ENCODE measurements at places on chromosomes 3 and 15. TPM values are rescaled to one million over a fixed set of nuclear protein-coding genes. Genes with fewer than 3 reads are reported as not detected.

Gene RBP2
- not detected for total RNA-seq

GRCh38 chr3:16463119-16463518 is 50.4 kb downstream of the RFTN1 start:
- DNase-seq, result no peak

Gene FOXL2NB
- not detected for total RNA-seq

DNA sequence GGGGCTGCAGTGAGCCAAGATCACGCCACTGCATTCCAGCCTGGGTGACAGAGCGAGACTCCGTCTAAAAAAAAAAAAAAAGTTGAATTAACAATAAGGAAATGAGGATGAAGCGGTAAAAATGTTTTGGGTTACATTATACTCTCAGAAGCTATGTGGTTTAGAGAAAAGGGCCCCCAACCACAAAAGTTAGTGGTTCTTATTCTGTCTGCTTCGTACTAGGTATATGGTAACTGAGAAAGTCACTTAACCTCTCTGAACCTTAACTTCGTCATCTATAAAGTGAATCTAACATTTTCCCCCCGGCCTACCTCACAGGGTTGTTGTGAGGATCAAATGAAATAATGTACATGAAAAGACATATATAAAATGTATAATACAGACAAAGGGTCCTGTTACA is 38.4 kb upstream of the EHHADH start:
- DNase-seq, result no peak

DNA sequence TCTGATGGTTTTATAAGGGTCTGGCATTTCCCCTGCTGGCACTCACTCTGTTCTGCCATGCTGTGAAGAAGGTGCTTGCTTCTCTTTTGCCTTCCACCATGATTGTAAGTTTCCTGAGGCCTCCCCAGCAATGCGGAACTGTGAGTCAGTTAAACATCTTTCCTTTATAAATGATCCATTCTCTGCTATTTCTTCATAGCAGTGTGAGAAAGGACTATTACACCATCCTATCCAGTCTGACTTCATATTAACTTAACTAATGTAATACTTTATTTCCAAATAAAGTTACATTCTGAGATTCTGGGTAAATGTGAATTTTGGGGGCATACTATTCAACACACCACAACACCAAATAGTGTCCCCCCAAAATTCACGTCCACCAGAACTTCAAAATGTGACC is 22.2 kb upstream of the MAP3K13 start:
- no peak for DNase-seq

Gene RASL12
- total RNA-seq, result not detected

- DNase-seq, result peak; percentile 64
Measured at GRCh38 chr3:4983739-4984510, 4.7 kb downstream of the BHLHE40 start.

DNA sequence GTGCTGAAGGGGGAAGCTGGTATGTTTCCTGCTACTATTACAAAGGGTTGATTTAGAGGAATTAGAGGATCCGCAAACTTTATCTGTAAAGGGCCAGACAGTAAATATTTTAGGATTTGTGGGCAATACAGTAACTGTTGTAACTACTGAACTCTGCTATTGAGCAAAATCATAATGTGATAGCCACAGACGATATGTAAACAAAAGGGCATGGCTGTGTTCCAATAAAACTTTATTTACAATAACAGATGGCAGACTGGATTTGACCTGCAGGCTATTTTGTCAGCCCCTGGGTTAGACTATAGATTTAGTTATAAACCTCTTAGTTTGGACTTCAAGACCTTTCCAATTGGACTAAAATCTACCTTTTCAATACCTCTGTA is 27.8 kb upstream of the KCNMB2 start:
- DNase-seq, result no peak

- DNase-seq, result no peak
Measured at GRCh38 chr3:141895731-141896130, 19.3 kb downstream of the ATP1B3 start.

GRCh38 chr3:192835818-192836815 is 81.5 kb downstream of the MB21D2 start:
- no peak for DNase-seq

- no peak for DNase-seq
Measured at GRCh38 chr3:16708285-16708684, 103.1 kb upstream of the DAZL start.

DNA sequence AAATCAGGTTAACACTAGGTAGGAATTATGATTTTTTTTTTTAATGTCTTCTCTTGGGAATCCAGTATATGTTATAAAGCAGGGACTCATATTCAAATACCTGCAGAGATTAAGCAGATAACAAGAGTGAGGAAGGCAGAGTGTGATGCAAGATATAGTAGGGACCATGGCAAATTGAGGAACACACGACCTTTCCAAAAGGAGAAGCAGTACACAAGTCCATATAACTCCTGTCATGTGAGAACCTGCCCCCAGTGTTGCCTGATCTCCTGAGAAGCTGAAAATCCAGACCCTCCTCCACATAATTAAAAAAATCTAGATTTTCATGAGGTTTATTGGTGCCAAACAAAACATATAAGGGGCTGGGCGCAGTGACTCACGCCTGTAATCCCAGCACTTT is 3.6 kb downstream of the RFC4 start:
- DNase-seq, result no peak

DNA sequence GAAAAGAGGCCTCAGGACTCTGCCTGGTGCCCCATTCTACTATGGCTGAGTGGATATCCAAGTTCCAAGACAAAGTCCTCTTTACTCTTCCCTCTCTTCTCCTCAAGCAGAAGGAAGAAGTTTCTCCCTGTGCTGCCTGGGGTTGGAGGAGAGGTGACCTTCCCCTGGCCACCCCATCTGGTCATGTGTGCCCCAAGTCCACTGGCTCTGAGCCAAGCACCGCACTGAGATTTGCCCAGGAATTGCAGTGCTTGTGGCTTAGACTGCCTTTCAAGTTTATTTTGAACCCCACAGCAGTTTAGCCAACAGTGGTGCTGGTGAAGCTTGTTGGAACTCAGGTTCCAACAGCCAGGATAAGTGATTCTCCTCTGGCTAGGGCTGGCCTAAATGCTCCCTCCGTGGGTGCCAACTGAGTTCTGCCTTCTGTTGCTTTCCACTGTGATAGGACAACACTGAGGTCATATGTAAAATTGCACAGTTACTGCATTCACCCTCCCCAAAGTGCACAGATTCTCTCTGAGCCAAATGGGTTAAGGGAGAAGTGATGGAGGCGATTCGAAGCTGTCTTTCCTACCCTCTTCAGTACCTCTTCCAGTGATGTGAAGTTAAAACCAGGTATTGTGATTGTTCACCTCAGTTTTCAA is 69.9 kb downstream of the TMCO5A start:
- no peak for DNase-seq

- no peak for DNase-seq
Measured at GRCh38 chr3:40104441-40104840, 205.1 kb upstream of the EIF1B start.

Gene ATP10A
- total RNA-seq, result not detected

Gene TNFAIP8L3
- total RNA-seq, result not detected

Gene SCN11A
- total RNA-seq, result 0.16 TPM

DNA sequence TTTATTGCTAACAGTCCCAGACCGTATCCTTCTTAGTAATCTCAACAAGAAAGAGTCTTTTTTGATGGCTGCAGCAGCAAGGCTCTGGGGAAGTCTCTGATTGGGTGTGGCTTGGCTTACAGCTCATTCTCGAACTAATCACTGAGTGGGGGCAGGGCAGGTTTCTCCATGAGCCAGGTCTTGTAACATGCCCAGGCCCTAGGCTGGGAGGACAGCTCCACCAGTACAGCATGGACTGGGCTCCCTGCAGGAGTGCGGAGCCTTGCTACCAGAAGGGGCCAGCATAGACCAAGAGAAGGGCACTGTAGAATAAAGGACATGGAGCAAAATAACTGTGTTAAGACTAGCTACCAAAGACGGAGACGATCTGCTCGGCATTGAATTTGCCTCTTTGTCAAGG is 7.2 kb downstream of the CD276 start:
- DNase-seq, result no peak

GRCh38 chr15:71304681-71305080 is 189.4 kb downstream of the THSD4 start:
- DNase-seq, result no peak

DNA sequence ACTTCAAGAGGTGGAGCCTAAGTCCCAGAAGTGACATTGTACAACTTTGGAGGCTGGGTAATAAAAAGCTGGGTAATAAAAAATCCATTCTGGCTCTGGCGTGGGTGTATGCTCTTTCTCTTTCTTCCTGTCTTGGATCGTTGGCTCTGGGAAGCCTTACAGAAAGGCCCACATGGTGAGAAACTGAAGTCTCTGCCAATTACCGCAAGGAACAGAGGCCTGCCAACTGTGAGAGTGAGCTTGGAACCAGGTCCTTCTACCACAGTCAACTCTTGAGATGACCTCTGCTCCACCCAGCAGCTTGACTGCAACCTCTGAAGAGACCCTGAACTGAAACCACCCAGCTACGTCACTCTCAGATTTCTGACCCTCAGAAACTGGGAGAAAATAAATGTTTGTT is 51.0 kb downstream of the NR2F2 start:
- no peak for DNase-seq

DNA sequence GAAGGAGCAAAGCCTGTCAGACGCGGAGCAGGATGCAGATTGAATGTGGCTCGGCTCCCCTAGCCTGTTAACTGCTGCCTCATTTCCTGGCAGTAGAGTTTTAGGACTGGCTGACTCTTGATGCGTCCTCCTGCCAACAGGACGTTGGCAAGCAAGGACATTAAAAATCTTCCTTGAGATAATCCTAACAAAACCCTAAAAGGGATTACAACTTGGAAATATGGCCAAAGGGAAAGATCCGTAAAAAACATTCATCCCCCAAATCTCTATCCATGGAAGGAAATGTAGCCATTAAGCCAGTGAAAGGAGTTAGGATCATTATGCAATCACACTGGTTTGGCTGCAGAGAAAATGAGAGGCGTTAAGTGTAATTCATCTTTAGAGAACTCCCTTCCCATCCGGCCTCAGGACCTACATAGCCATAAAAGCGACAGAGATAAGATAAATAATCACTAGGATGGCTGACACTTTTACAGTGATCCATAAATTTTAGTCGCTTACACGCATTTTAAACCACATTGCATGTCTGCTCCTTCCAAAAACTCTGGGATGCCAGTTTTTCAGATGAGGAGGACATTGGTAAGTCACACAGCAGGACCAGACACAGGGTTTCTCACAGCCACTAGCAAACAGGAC is 44.5 kb upstream of the C3orf80 start:
- DNase-seq, result no peak

DNA sequence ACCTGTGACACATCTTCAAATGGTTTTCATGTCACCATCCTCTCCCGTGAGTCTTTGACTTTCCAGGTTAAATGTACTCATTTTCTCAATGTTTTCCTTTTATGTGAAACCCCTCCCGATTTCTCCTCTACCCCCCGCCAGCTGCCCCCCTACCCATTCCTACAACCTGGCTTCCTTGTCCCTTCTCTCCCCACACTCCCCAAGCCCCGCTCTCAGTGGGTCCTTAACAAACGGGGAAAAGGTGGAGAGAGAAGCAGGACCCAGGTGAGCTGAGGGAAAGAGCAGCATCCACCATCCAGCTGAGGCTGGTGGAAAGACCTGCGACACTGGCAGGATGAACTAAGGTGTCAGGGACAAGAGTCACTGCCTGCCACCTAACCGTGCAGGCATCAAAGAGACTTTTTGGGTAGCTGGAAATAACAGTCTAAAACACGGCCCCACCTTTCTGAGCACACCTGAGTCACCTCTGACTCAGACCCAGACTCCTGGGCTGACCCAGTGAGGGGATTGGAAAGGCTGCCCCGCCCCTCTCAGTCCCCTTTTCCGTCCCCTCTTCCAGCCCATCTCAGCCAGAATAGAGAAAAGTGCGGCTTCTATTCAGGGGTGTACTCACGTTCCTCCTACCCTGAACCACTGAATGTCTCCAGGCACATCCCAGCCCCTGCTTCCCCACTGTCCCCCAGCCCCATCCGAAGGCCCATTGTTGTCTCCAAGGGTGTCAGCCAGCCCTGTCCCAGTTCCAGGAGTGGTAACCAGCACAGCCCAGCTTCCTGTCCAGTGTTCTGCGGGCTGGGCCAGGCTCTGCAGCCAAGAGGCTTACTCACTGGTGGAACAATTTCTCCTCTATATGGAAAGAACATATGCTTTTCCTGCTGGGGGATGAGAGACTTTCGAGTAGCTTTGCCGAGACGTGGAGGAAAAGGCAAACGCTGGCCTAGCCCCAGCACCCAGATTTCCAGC is 20.4 kb downstream of the ISG20 start:
- DNase-seq, result no peak
